Aorta (tissue), 5 donors: ENCODE measurements at places on chromosomes 6 and 20. TPM values are rescaled to one million over a fixed set of nuclear protein-coding genes. Genes with fewer than 3 reads are reported as not detected.

The MACROD2 gene
- 11.2 TPM for total RNA-seq

The GATA5 gene
- 1.6 TPM for total RNA-seq

The SLC22A3 gene
- 61.0 TPM for total RNA-seq

The DYNLT1 gene
- total RNA-seq, result 78.6 TPM

The ULBP1 gene
- total RNA-seq, result not detected

The EYA2 gene
- 10.7 TPM for total RNA-seq

The CCN6 gene
- not detected for total RNA-seq

The BPIFB2 gene
- total RNA-seq, result not detected

The ARMH2 gene
- not detected for total RNA-seq

The ATXN1 gene
- 77.3 TPM for total RNA-seq

The ZNF391 gene
- 4.5 TPM for total RNA-seq

The MUC21 gene
- not detected for total RNA-seq

The SPTLC3 gene
- total RNA-seq, result 12.1 TPM

The ELOVL4 gene
- total RNA-seq, result 3.3 TPM

The WFDC5 gene
- not detected for total RNA-seq

The XKR7 gene
- not detected for total RNA-seq

The SLC17A1 gene
- not detected for total RNA-seq

The HAO1 gene
- not detected for total RNA-seq

The MEP1A gene
- not detected for total RNA-seq

The FOXC1 gene
- total RNA-seq, result 88.8 TPM

The HLA-DOA gene
- 16.7 TPM for total RNA-seq

The TRAPPC3L gene
- total RNA-seq, result 0.36 TPM

The PI16 gene
- total RNA-seq, result 38.7 TPM

The OR2B6 gene
- total RNA-seq, result not detected

The BMP2 gene
- total RNA-seq, result 3.5 TPM

The JAG1 gene
- total RNA-seq, result 226 TPM

The ZFAND3 gene
- 83.6 TPM for total RNA-seq

The BMP7 gene
- total RNA-seq, result 0.52 TPM

The TTLL9 gene
- 0.19 TPM for total RNA-seq

The BMP6 gene
- total RNA-seq, result 5.2 TPM

The LINC00237 gene
- not detected for total RNA-seq

The TRIM10 gene
- total RNA-seq, result 0.12 TPM

The TFAP2D gene
- not detected for total RNA-seq

The LAMA2 gene
- total RNA-seq, result 86.5 TPM

The TRIM40 gene
- total RNA-seq, result not detected

The TCP11 gene
- 0.36 TPM for total RNA-seq

The AAR2 gene
- 19.4 TPM for total RNA-seq

The CARMIL1 gene
- 32.2 TPM for total RNA-seq

The HCK gene
- total RNA-seq, result 19.9 TPM

The LTB gene
- 3.6 TPM for total RNA-seq

The HEBP2 gene
- 58.6 TPM for total RNA-seq

The CALHM5 gene
- total RNA-seq, result 15.4 TPM

The PSMB8 gene
- 40.8 TPM for total RNA-seq

The RIN2 gene
- total RNA-seq, result 67.0 TPM

The TRIM15 gene
- total RNA-seq, result not detected

The CLDN20 gene
- not detected for total RNA-seq

The DEFB132 gene
- total RNA-seq, result not detected

The GSTA4 gene
- 20.3 TPM for total RNA-seq

The HLA-DRB1 gene
- 142 TPM for total RNA-seq
